ENCODE measurements at places on chromosomes 5 and 9.

DNA sequence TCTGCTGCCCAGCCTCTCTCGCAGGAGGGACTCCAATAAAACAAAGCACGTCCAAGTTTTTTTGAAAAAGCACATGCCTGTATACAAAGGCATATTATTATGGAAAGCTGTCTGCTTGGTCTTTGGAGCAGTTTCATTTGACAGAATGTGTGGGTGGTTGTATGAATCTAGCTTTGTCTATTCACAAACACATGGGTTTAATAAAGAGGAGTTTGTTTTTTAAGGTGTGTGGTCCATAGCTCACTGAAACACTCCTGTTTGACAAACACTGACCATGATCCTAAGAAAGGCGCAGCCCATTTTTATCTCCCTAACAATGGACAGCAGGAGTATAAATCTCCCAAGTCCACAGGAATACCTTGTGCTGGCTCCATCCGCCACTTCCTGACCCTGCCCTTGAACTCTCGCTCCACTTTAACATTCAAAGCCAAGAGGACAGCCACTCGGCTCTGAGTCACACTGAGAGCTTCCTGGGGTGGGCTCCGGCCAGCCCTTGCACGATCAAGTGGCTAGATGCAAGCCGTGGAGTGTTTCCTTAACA is 371.9 kb downstream of the EBF1 start:
- no peak for DNase-seq

GRCh38 chr5:56105511-56106291 is 110.9 kb upstream of the IL6ST start:
- DNase-seq: no peak

DNA sequence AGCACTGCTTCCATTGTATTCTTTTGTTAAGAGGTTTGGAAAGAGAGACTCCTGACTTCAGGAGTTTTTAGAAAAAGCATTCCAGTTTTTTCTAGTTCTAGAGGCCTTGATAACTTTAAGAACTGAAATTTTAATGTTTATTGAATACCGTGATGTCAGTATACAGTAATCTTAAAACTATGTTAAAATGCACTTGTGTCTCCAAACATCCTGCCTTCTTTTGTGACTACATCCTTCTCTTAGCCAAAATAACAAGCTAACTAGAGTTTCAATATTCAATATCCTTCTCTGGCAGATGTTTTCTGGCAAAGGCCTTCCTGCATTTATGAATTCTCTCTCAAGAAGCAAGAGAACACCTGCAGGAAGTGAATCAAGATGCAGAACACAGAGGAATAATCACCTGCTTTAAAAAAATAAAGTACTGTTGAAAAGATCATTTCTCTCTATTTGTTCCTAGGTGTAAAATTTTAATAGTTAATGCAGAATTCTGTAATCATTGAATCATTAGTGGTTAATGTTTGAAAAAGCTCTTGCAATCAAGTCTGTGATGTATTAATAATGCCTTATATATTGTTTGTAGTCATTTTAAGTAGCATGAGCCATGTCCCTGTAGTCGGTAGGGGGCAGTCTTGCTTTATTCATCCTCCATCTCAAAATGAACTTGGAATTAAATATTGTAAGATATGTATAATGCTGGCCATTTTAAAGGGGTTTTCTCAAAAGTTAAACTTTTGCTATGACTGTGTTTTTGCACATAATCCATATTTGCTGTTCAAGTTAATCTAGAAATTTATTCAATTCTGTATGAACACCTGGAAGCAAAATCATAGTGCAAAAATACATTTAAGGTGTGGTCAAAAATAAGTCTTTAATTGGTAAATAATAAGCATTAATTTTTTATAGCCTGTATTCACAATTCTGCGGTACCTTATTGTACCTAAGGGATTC is 43.1 kb downstream of the NDFIP1 start:
- peak; percentile 45 for DNase-seq

DNA sequence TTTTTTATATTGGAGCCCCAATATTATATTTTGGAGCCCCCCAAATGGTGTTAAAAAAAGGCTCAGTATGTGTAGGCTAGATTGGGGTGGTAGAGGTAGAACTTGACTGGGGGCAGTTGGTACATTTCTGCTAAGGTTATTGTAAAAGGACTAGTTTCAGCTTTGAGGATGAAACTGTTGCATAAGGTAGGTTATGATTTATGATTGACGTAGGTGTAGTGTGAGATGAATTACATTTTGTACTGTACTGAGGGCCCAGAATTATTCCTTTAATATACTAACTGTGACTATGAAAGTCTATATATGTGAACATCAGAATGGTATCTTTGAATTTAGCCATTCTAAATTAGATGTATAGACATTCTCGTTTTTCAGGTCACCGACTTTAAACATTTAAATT is 3.6 kb downstream of the RIC1 start:
- DNase-seq: no peak

DNA sequence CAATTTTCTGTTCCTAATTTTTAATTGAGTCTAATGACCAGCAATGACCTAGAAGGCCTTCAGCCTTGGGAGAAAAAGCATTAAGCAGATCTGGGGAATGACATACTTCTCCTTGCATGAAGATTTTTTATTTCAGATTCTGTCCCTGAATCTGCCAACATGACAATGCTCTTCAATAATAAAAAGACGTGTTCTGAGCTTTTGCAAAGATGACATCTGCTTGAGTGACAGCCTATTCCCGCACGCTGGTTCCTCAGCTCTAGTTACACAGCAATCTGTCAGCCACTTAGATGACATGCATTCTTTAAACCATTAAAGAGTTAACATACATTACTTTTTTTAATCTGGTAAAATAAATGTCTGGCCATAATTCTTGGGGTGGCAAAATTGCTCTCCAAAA is 129.3 kb upstream of the CDH6 start:
- DNase-seq: no peak

- no peak for DNase-seq
Observed at GRCh38 chr9:108628316-108628715, 227.5 kb downstream of the ACTL7B start.

- DNase-seq: no peak
Observed at GRCh38 chr9:110979636-110980035, 58.6 kb downstream of the LPAR1 start.

- no peak for DNase-seq
Observed at GRCh38 chr5:88952344-88952743, 69.4 kb upstream of the MEF2C start.

GRCh38 chr9:82184524-82184923 is 196.0 kb downstream of the SPATA31D1 start:
- no peak for DNase-seq

DNA sequence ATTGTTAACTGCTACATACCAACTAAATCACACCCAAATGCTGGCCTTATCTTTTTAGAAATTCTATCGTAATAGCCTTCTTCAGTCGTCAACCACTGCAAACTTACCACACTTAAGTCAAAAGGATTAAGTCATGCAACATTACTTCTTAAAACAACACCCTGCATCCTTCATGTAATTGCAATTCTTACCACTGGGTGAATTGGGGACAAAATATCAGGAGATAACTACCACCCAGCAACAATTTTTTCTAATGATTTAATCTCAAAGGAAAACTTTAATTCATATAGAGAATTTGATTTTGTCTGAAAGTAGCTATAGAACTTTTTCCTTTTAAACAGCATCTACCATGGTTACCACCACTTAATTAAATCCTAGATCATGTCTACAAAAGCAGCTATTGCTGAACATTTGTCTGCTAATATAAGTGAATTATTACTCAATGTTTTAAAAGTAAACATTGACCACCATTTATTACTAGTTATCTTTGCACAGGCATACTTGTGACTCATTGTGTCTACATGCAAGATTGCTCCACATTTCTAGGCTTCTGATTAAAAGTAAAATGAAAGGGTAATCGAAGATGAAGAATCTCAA is 10.5 kb downstream of the MLLT3 start:
- no peak for DNase-seq

DNA sequence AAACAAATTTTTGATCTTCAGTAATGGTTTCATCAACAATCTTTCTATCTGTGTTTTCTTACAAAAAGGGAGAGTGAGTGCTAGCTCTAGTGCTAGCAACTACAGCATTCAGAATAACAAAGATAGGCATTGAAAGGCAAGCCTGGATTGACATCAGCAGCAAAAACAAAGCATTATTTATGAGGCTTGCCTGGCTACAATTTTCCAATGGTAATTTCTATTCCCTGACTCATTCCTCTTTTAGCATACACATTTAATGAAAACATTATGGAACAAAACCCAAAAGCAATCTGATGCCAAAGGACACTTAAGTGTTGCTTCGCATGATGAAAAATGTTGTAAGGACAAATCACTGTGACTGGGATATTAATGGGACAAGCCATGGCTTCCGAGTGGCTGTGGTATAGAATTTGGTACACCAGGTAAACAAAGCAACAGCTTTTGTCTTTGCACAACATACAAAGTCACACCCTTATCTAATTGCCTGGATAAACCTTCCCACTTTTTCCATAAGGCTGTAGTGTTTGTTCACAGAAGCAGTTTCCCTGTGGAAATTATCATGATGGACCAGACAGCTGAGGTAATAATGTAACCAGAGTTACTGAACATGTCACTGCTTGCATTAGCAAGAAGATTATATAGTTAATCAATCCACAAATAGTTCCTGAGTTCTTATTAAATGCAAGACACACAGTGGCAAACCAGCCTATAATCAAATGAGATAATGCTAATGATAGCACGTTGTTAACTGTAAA is 179.8 kb upstream of the EDIL3 start:
- peak; percentile 21 for DNase-seq

GRCh38 chr9:36788534-36788933 is 215.8 kb downstream of the MELK start:
- DNase-seq: no peak

DNA sequence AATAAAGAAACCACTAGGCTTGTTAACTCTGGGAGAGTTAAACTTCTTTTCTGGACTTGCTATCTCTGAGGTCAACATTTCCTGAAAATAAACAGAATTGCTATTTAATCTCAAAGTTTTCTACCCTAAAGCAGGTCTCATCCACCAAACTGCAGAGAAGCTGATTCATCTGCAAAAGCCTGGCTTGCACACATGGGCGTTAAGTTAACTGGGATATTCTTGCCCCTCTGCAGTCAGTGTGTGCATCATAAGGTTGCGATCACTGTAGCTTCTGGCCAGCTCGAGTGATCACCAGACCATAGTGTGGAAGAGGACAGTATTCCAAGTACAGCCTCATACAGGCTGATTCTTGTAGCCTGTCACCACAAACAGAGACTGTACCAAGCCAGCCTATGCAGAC is 99.2 kb downstream of the SPOCK1 start:
- DNase-seq: no peak

DNA sequence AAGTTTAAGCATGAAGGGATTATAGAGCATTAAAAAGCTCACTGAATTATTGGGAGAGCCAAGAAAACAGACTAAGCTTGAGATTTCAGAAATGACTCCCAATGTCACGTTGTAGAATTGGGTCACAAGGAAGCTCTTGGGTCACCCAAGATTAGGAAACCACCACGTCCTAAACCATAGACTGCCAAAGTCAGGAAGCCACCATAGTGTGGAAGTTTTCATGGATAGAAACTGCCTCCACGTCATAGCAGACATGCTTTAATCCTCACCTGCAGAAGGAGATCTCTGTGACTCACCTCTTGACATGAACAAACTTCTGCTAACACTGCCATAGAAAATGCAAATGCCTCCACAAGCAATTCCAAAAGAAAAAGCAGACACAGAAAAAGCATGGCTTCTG is 106.3 kb downstream of the SLC1A3 start:
- DNase-seq: no peak

- no peak for DNase-seq
Observed at GRCh38 chr5:53378190-53378589, 102.2 kb upstream of the FST start.

DNA sequence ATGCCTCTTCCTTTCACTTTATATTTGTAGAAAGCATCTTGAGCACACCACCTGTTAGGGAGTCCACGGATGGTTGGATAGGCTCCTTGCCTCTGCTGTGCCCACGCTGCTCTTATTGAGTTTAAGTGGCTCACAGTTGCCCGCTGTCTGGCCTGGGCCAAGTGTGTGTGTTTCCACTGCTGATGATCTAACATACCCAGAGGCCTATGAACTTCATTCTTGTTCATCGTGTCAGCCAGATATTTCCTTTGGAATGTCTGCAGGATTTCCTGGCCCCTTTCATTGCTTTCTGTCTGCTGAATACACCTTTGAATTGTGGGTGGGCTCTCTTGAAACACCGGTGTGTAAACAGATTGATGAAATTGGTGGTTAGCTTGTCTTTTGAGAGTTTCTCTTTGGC is 46.6 kb downstream of the MVB12B start:
- DNase-seq: no peak

- DNase-seq: no peak
Observed at GRCh38 chr5:143220748-143221251, 182.7 kb downstream of the NR3C1 start.

- DNase-seq: no peak
Observed at GRCh38 chr5:113474100-113474728, 14.0 kb downstream of the MCC start.

DNA sequence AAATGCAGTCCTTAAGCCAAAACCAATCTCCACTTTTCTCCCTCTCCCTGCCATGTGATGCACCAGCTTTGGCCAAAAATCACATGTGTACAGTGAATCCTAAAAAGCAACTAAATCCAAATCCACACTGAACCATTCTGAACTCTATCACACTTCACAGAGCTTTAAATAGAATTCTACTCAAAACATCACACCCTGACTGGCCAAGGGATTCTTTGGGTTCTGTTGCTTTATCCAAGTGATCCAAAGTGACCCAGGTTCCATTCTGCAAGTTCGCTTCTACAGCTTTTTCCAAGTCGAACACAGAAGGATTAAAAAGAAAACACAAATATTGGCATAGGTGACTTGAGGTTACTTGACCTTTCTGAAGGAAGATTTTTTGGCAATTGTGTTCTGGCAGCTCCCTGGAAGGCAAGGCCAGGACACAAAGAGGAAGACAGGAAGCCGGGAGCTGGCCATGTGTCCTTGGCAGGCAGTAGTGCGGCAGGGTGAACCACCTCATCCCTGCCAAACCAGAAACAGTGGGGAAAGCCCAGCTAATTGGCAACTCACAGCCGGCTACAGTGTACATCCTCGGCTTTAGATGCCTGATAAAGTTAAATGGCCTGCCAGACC is 115.0 kb downstream of the NFIB start:
- no peak for DNase-seq

- DNase-seq: no peak
Observed at GRCh38 chr5:10724781-10725507, 36.1 kb downstream of the DAP start.

GRCh38 chr5:124655921-124656511 is 90.4 kb downstream of the ZNF608 start:
- DNase-seq: peak; percentile 90

GRCh38 chr5:149282966-149283332 is 11.3 kb downstream of the AFAP1L1 start:
- no peak for DNase-seq
